ENCODE measurements at places on chromosomes 6 and 20.

DNA sequence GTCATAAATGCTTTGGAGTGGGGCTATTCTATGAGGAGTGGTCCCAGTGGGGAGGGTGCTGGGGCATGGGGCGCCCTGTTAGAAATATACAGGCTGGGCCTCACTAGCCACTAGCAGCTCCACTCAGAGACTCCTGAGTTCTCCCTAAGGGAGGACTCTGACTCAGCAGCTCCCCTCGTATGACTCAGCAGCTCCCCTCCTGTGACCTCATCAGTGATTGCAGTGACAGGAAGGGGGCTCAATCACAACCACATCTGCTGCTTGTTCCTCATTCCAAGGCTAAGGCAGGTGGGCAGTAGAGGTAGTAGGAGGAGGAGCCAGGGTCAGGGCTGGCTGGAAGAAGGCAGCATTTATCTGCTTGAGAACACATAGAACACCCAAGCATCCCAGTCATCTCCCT is 73.7 kb downstream of the PRND start:
- DNase-seq = peak; percentile 23

GRCh38 chr20:46804126-46804525 is 90.5 kb upstream of the EYA2 start:
- no peak for DNase-seq

DNA sequence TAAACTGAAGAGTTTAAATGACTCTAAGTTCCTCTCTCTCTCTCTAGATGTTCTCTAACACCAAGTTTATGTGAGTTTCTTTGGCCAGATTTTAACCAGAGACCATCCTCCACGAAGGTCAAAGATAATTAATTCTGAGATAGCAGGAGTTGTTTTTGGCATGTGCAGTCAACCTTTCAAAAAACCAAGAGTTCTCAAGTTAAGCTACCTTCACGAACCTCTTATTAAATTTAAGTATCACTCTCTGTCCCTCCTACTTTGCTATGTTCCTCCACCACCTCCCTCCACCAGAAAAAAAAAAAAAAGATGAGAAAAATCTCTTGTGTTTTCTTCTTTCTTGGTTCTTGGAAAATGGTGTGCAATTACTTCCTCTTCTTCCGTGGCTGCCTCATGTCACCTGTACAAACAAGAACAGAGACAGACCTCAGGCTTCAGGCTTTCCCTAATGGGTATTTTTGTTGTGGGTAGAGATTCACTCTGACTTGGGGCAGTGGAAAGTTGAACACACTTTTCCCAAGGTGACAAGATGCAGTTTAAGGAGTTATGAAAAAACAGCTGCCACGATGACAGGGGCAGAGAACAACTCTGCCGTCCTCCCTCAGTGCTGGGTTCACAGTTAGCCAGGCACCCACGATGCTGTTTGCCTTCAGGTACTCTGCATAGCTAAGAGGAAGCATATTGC is 64.3 kb downstream of the ADTRP start:
- DNase-seq = no peak

- no peak for DNase-seq
These were observed 1.3 kb upstream of the CDYL start for GRCh38 chr6:4774715-4775493.

- DNase-seq = no peak
These were observed 51.2 kb downstream of the ORC3 start for GRCh38 chr6:87641065-87641692.

DNA sequence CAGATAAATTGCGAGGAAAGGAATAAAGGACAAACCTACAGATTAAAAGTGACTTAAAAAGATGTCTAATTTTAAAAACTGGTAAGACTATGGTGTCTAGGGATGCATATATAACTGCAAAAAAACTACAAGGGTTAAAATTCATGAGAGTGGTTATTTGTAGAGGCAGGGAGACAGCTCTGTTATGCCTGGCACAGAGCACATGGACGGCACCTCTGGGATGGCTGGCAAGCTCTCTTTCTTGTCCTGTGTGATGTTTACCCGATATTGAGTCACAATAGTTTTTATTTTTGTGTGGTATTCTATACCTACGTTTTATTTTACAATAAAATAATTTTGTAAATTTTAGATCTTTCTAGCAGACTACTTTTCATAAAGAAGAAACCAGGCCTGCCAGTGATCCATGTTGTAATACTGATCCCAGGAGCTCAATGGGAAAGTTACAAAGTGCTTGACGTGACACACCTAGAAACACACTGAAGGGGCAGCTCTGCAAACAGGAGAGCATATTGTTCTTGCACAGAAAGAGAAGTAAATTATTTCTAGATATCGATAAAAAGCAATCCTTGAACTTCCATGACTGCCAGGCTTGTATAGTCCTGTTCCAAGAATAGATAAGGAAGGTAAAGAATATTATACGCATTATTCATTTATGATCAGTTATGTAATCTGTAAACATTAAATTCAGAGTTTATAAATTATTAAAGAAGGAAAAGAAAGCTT is 290.0 kb downstream of the PTPRK start:
- DNase-seq = no peak

DNA sequence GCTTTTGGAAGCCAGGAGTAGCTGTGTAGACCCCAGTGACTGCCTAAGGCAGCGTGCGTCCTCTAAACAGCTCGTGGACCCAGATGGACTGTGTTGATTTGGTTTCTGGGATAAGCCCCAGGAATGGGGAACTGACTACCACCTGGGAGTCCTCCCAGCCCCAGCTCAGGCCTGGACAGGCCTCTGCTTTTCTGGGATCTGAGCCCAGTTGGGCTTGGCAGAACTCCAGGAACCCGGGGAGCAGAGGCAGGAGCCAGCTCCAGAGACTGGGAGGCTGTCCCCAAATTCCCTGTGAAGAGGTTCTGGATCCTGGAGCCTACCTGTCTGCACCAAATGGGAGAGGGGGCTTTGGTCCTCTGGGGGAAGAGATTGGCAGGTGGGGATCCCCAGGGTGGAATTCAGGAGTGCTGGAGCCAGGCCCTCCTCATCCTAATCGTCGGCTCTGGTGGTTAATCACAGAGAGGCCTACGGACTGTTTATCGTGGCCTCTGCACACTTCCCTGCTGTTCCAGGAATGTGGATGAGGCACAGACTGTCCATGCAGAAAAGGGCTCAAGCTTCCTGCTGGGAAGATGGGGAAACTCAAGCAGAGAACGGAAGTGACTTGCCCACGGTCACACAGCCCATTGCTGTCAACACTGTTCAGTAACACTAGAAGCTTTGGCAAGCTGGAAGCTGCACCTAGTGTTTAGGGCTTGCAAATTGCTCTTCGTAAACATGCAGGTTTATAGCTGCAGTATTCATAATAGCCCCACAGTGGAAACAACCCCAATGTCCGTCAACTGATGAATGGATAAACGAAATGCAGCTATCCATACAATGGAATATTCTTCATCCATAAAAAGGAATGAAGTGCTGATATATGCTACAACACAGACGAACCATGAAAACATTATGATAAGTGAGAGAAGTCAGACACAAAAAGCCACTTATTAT is 100.6 kb downstream of the KCNB1 start:
- peak; percentile 35 for DNase-seq
